ENCODE measurements at places on chromosomes 4 and X.

- peak; percentile 89 for DNase-seq
Measured at GRCh38 chr4:110854021-110854678, 231.3 kb upstream of the PITX2 start.

GRCh38 chrX:25897758-25898157, 240.4 kb upstream of the MAGEB18 start:
- DNase-seq = no peak

DNA sequence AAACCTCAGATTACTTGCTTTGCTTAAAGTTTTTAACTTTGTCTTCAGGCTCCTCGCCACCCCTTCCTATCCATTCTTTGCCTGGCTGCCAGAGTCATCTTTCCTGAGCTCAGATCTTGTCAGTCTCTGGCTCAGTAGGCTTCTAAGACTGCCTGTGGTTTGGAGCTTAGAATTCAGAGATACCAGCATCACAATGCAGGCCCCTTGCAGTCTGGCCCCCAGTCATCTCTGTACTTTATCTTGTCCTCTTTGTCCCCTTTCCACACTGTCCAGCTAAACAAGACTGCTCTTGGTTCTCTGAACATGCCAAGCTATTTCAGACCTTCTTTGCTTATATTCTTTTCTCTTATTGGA, 3.0 kb downstream of the KIAA0232 start:
- DNase-seq = no peak

DNA sequence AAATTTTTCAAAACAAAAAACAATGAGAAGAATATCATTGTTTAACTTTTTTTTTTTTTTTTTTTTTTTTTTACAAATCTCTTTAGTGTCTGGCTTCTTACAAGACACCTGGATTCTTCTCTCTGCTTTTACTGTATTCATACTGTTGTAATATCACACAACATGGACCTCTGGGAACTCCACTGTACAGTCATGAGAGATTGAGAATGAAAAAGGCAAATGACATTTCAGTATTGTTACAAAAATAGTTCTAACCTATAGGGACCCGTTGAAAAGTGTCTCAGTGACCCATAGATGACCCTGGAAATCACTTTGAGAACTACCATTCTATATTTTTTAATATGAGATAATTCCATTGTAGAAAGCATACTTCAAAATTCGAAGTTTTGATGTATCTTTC, 124.4 kb downstream of the SLIT2 start:
- DNase-seq = no peak

DNA sequence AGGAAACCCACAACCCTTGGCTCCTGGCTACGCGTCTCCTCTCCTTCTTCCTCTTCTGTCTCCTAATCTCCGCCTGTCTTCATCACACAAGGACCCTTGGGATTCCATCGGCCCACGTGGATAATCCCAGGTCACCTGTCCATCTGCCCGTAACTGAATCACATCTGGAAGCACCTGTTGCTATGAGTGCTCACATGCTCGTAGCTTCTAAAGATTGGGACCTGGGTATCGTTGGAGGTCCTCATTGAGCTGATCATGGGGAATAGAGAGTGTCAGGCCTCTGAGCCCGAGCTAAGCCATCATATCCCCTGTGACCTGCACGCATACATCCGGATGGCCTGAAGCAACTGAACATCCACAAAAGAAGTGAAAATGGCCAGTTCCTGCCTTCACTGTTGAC, 175.4 kb downstream of the SHOX start:
- DNase-seq = no peak
